ENCODE measurements at places on chromosomes 12 and 14. TPM values are rescaled to one million over a fixed set of nuclear protein-coding genes. Genes with fewer than 3 reads are reported as not detected.

Gene RAB3IP
- 25.4 TPM for total RNA-seq

Gene FAM186B
- 0.12 TPM for total RNA-seq

Gene TMEM63C
- 0.72 TPM for total RNA-seq

Gene GYS2
- total RNA-seq, result not detected

Gene PPTC7
- total RNA-seq, result 41.1 TPM

Gene HCAR2
- not detected for total RNA-seq

Gene ASPG
- total RNA-seq, result not detected

Gene TGM1
- total RNA-seq, result 13.5 TPM

Gene OAS2
- 196 TPM for total RNA-seq

Gene HOXC9
- total RNA-seq, result not detected

Gene BBOF1
- 1.7 TPM for total RNA-seq

Gene LPAR5
- total RNA-seq, result 2.2 TPM

Gene GPRC5D
- total RNA-seq, result not detected

Gene CMTM5
- total RNA-seq, result not detected

Gene CCDC184
- total RNA-seq, result not detected

Gene LRRC10
- total RNA-seq, result not detected

Gene NFKBIA
- 293 TPM for total RNA-seq

Gene METTL3
- 60.6 TPM for total RNA-seq

Gene BHLHE41
- not detected for total RNA-seq

Gene ABCB9
- 5.9 TPM for total RNA-seq

Gene FGF23
- not detected for total RNA-seq

Gene AMN
- total RNA-seq, result 0.33 TPM

Gene CRIP2
- not detected for total RNA-seq

Gene FBXO21
- 19.7 TPM for total RNA-seq

Gene LMNTD1
- not detected for total RNA-seq

Gene ENDOU
- total RNA-seq, result not detected

Gene CLEC1B
- not detected for total RNA-seq

Gene KCNJ8
- total RNA-seq, result not detected

Gene BDKRB2
- total RNA-seq, result 0.10 TPM

Gene OR6C2
- total RNA-seq, result not detected

Gene NELL2
- total RNA-seq, result 72.2 TPM

Gene LRRK2
- not detected for total RNA-seq

Gene CDC42BPB
- total RNA-seq, result 2.5 TPM

Gene PPP4R3A
- 114 TPM for total RNA-seq

Gene TSPAN11
- total RNA-seq, result not detected

Gene KRT8
- 0.40 TPM for total RNA-seq

Gene ARHGEF25
- 1.5 TPM for total RNA-seq

Gene ACOT4
- total RNA-seq, result 1.4 TPM

Gene ANKRD33
- not detected for total RNA-seq

Gene ACSM4
- not detected for total RNA-seq

Gene TAOK3
- total RNA-seq, result 49.1 TPM

Gene LMBR1L
- 60.1 TPM for total RNA-seq

Gene CD163
- not detected for total RNA-seq

Gene OTUB2
- total RNA-seq, result 1.7 TPM

Gene SMIM41
- not detected for total RNA-seq

Gene CLMN
- total RNA-seq, result 2.6 TPM

Gene PKP2
- 0.22 TPM for total RNA-seq

Gene CLEC6A
- not detected for total RNA-seq

Gene PRPF40B
- 7.7 TPM for total RNA-seq

Gene CATSPERB
- total RNA-seq, result 0.20 TPM

Gene NAA25
- 52.4 TPM for total RNA-seq

Gene FOXJ2
- total RNA-seq, result 17.7 TPM

Gene SOAT2
- 0.74 TPM for total RNA-seq

Gene IL23A
- total RNA-seq, result 9.0 TPM

Gene DAO
- total RNA-seq, result not detected

Gene PLEK2
- 2.2 TPM for total RNA-seq

Gene ALKBH2
- 32.7 TPM for total RNA-seq

Gene SLCO1C1
- total RNA-seq, result not detected
